Vagina (tissue), 2 donors: ENCODE measurements at places on chromosomes 3 and 15. TPM values are rescaled to one million over a fixed set of nuclear protein-coding genes. Genes with fewer than 3 reads are reported as not detected.

GCNT3 gene
- total RNA-seq: 1.5 TPM

TRPM1 gene
- not detected for total RNA-seq

FYTTD1 gene
- 44.0 TPM for total RNA-seq

CTXN2 gene
- total RNA-seq: not detected

TBC1D21 gene
- not detected for total RNA-seq

SAXO2 gene
- total RNA-seq: not detected

TP63 gene
- total RNA-seq: 144 TPM

ANKRD63 gene
- total RNA-seq: not detected

PLAAT1 gene
- total RNA-seq: not detected

DNA sequence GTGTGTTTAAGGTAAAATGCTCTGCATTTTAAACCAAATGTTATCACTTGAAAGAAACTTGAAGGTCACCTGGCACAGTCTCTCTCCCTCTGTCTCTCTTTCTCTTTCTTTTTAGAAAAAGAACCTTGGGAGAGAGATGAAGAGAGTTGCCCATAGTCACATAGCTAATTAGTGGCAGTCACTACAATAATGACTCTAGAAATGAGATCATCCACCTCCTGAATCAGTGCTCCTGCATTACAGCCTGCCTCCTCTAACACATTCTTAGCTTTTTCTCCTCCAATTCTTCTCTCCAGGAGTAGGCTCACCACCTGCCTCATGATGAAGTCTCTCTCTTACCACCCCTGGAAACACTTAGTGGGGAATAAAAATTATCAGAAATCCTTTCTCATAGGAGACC lies 2.5 kb downstream of the MYH15 start:
- DNase-seq: no peak
- no peak overlapping the region for H3K27ac ChIP-seq
- H3K27me3 ChIP-seq: no peaks in the 10 kb centered on the region
- peaks cover 6% of the 10 kb centered on the region for H3K4me1 ChIP-seq
- H3K36me3 ChIP-seq: no peaks in the 10 kb centered on the region

GRCh38 chr3:151281671-151282324 lies 3.5 kb upstream of the P2RY14 start:
- no peak overlapping the region for H3K27ac ChIP-seq
- H3K4me1 ChIP-seq: peaks cover 11% of the 10 kb centered on the region
- H3K36me3 ChIP-seq: no peaks in the 10 kb centered on the region

GRCh38 chr3:42190701-42191442 lies 75.1 kb downstream of the CCK start:
- H3K27me3 ChIP-seq: no peaks in the 10 kb centered on the region
- no peaks in the 10 kb centered on the region for H3K36me3 ChIP-seq
- no peaks in the 10 kb centered on the region for H3K4me1 ChIP-seq
- no peak for DNase-seq
- H3K4me3 ChIP-seq: no peak overlapping the region
- no peak overlapping the region for H3K27ac ChIP-seq

DNA sequence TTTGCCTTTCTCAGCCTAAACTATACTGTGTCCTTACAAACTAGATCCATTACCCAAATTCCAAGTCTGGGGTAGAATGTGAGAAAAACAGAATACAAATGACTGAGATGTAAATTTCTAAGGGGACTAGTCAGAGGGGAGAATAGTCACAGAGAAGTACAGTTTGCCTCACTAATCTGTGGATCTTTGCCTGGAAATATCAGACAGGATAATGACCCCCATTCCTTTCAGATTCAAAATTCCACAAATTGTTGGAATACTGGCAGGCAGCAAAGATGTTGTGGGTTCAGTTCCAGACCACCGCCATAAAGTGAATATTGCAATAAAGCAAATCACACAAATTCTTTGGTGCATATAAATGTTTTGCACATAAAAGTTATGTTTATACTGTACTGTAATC lies 762.8 kb upstream of the NR2F2 start:
- H3K4me1 ChIP-seq: no peaks in the 10 kb centered on the region
- H3K4me3 ChIP-seq: no peak overlapping the region
- H3K27me3 ChIP-seq: no peaks in the 10 kb centered on the region
- no peak for DNase-seq
- H3K36me3 ChIP-seq: no peaks in the 10 kb centered on the region

DNA sequence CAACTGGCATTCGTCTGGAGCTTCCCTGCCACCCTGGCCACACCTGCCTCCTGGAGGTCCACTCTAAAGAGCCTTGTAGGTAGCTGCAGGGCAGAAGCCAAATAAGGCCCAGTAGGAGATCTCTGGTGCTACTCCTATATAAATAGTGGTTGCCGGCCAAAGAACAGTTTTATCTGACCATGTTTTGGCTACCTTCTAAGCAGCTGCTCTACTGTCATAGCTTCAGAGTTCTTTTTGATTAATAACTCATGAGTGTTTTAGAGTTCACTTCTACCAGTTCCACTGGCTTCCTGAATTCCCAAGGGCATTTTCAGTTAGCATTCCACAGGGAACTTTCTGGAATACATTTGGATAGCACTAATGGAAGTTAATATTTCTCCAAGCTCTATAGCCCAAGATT lies 154.6 kb downstream of the B3GALNT1 start:
- H3K36me3 ChIP-seq: no peaks in the 10 kb centered on the region
- no peaks in the 10 kb centered on the region for H3K4me1 ChIP-seq
- no peak overlapping the region for H3K4me3 ChIP-seq
- no peaks in the 10 kb centered on the region for H3K27me3 ChIP-seq

- no peaks in the 10 kb centered on the region for H3K4me1 ChIP-seq
- H3K36me3 ChIP-seq: no peaks in the 10 kb centered on the region
- no peak overlapping the region for H3K4me3 ChIP-seq
- no peak for DNase-seq
Observed at GRCh38 chr3:73774645-73775044, 149.9 kb upstream of the PDZRN3 start.

DNA sequence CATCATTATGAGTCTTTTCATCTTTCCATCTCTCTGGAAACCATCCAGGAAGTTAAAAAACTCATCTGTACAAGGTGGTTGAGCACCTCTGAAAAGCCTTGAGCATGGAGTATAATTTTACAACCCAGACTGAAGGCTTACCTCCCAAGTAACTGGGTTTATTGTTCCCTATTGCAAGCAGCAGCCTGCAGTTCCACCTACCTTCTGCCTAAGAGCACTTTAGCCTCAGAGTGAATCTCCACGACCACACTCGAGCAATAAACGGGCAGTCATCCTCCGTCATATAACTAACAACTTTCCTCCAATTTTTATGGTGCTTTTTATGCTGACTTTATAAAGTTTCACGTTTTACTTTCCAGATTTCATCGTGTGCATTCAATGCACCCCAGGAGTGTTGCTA lies 32.8 kb downstream of the OSBPL10 start:
- H3K36me3 ChIP-seq: no peaks in the 10 kb centered on the region
- peaks cover 25% of the 10 kb centered on the region for H3K4me1 ChIP-seq
- no peaks in the 10 kb centered on the region for H3K27me3 ChIP-seq

DNA sequence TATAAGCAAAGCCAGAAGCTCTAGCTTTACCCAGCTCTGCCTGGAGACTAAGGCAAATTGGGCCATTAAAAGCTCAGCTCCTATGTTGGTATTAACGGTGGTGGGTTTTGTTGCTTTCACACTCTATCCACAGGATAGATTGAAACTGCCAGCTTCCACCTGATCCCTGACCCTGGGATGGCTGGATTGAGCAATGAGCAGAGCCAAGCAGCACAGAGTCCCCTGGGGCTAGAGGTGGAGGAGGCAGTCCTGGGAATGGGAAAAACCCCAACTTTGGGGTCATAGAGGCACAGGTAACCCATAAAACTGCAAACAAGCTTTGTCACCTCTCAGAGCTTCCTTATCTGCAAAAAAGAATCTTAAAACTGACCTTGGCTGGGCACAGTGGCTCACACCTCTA lies 6.6 kb downstream of the RHO start:
- H3K36me3 ChIP-seq: no peaks in the 10 kb centered on the region
- no peak overlapping the region for H3K27ac ChIP-seq
- DNase-seq: no peak
- no peak overlapping the region for H3K4me3 ChIP-seq

DNA sequence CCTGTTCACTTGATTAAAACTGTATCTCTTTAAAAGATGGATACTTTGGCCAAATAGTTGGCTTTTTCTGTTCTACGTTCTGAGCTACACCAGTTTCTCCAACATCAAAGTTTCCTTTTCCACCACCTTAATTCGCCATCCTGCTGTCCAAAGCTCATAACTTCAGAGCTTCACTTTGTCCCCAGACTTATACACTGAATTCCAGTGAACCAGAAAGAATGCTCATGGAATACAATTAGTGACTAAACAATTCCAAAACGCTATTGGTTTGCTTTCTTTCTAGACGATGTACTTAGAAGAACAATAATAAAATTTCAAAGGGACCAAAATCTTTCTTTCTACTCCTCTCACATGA lies 23.2 kb downstream of the GPR15 start:
- H3K36me3 ChIP-seq: no peaks in the 10 kb centered on the region
- H3K27me3 ChIP-seq: no peaks in the 10 kb centered on the region
- no peak overlapping the region for H3K4me3 ChIP-seq
- H3K4me1 ChIP-seq: no peaks in the 10 kb centered on the region
- no peak for DNase-seq
- no peak overlapping the region for H3K27ac ChIP-seq

GRCh38 chr15:48423342-48423741 lies 92.1 kb downstream of the DUT start:
- no peaks in the 10 kb centered on the region for H3K27me3 ChIP-seq
- no peaks in the 10 kb centered on the region for H3K36me3 ChIP-seq

- no peaks in the 10 kb centered on the region for H3K36me3 ChIP-seq
- H3K27me3 ChIP-seq: no peaks in the 10 kb centered on the region
- DNase-seq: no peak
- H3K4me3 ChIP-seq: no peak overlapping the region
Observed at GRCh38 chr3:154791611-154792010, 288.5 kb upstream of the MME start.

DNA sequence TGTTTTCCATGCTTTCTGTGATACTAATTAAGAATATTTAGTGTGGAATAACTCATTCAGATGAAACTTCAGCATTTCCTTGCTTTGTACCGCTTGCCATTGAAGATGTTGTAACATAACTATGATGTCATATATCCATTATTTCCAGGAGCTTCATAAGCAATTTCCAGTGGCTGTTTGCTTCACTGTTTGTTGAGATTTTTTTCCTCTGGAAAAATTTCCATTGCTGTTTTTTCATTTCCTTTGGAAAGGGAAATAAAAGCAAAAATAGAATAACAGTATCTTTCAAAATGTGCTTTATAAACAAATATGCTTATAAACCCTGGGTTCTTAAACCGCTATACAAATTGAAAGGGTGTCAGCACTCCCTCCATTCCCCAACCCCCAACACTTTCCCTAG lies 319.6 kb upstream of the SEMA6D start:
- H3K4me3 ChIP-seq: no peak overlapping the region
- no peak overlapping the region for H3K27ac ChIP-seq
- H3K27me3 ChIP-seq: no peaks in the 10 kb centered on the region
- no peaks in the 10 kb centered on the region for H3K36me3 ChIP-seq
- no peak for DNase-seq

- no peak overlapping the region for H3K27ac ChIP-seq
- peaks cover 4% of the 10 kb centered on the region for H3K4me1 ChIP-seq
- DNase-seq: peak; percentile 42
- no peaks in the 10 kb centered on the region for H3K27me3 ChIP-seq
Observed at GRCh38 chr3:46491089-46492070, 6.4 kb upstream of the RTP3 start.

DNA sequence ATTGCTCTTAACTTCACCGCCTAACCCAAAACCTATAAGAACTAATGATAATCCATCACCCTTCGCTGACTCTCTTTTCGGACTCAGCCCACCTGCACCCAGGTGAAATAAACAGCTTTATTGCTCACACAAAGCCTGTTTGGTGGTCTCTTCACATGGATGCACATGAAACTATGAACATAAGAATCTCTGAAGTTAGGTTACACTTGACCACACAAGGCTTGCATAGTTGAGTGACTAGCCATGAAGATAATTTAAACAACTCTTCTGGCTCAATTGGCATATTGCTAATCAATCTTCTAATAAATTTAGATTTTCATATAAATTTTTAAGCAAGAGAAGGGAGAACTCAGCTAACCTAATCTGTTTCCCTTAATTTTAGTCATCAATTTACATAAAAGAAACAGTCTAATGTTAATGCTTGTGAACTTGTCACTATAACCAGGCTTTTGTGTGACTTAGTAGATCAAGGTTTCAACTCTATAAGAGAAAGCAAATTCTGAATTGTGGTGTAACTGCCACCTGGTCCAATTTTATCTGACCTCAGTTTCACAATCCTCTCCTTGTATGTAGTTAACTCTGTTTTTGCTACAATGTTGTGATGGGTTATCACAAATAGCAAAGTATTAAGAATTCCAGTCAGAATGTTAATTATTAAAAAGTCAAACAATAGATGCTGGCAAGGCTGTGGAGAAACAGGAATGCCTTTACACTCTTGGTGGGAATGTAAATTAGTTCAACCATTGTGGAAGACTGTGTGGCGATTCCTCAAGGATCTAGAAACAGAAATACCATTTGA lies 82.0 kb downstream of the HHLA2 start:
- no peaks in the 10 kb centered on the region for H3K4me1 ChIP-seq
- H3K4me3 ChIP-seq: no peak overlapping the region
- H3K27me3 ChIP-seq: no peaks in the 10 kb centered on the region

GRCh38 chr3:72182206-72182605 lies 397.3 kb upstream of the PROK2 start:
- no peak for DNase-seq
- H3K27ac ChIP-seq: no peak overlapping the region
- H3K27me3 ChIP-seq: no peaks in the 10 kb centered on the region
- peaks cover 8% of the 10 kb centered on the region for H3K4me1 ChIP-seq
- no peaks in the 10 kb centered on the region for H3K36me3 ChIP-seq

GRCh38 chr15:95944661-95945255 lies 385.7 kb upstream of the NR2F2 start:
- H3K27me3 ChIP-seq: no peaks in the 10 kb centered on the region
- no peaks in the 10 kb centered on the region for H3K4me1 ChIP-seq
- H3K4me3 ChIP-seq: no peak overlapping the region
- H3K27ac ChIP-seq: no peak overlapping the region

- DNase-seq: no peak
- no peak overlapping the region for H3K27ac ChIP-seq
- H3K4me1 ChIP-seq: peaks cover 21% of the 10 kb centered on the region
- no peak overlapping the region for H3K4me3 ChIP-seq
- H3K27me3 ChIP-seq: no peaks in the 10 kb centered on the region
Observed at GRCh38 chr3:126350502-126351085, 6.6 kb downstream of the KLF15 start.

DNA sequence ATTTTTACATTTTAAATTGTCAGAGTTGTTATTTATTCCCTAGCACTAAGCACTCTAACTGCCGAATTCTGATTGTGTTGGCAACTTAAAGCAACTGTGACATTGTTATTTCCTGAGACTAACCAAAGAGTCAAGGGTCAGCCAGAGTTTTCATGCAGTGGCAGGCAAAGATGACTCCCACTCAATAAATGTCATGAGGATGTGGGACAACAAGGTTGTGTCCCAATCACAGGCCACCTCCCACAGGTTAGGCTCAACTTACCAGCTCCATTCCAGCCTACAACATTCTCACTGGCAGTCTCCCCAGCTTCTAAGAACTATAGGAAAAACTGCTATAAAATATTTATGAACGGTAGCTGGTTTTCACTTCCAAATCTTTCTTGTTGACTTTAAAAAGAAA lies 80.1 kb downstream of the RSL24D1 start:
- H3K27ac ChIP-seq: no peak overlapping the region
- no peaks in the 10 kb centered on the region for H3K27me3 ChIP-seq
- no peaks in the 10 kb centered on the region for H3K36me3 ChIP-seq
- no peak for DNase-seq
- H3K4me3 ChIP-seq: no peak overlapping the region
